ENCODE measurements at places on chromosomes 5 and 9.

- DNase-seq, result no peak
Observed at GRCh38 chr9:70480405-70480980, 66.0 kb upstream of the KLF9 start.

DNA sequence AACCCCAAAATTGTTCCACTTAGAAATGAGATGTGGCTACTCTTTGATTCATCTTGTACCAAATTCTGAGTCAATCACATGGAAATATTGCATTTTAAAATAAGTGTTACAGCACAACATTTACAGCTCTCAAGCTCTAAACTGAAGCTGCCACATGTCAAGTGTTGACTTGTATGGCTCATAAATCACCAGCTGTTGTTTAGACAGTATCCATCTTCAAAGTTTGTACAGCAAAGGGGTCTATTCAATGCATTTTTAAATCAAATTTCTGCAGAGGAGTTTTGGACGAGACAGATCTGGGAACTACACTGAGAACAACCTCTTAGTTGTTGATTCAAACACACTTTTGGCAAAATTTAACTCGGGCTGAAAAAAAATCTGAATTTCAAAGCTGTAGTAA is 31.4 kb downstream of the CHSY3 start:
- no peak for DNase-seq

GRCh38 chr5:106097340-106097739 is 1573.4 kb downstream of the EFNA5 start:
- no peak for DNase-seq

DNA sequence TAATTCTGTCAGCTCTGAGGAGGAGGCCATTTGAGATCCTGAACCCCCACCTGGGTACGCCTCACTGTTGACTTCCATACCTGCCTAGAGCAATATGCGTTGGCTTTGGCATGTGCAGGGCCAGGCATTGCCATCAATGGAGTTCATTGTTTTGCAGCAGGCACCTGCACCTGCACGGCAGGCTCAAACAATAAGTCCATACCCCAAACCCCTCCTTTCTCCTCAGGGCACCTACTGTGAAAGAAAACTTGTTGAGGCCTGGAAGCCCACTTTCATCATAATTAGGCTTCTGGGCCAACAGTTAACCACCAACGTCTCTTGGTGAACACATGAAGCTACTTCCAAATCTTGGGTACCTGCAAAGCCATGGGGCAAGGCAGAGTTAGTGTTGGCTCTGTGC is 238.7 kb downstream of the NFIB start:
- no peak for DNase-seq

- DNase-seq, result no peak
Observed at GRCh38 chr5:55657443-55657842, 54.7 kb downstream of the SLC38A9 start.

- DNase-seq, result no peak
Observed at GRCh38 chr5:106254784-106255183, 1416.0 kb downstream of the EFNA5 start.

GRCh38 chr5:132268769-132269551 is 11.5 kb downstream of the PDLIM4 start:
- no peak for DNase-seq

DNA sequence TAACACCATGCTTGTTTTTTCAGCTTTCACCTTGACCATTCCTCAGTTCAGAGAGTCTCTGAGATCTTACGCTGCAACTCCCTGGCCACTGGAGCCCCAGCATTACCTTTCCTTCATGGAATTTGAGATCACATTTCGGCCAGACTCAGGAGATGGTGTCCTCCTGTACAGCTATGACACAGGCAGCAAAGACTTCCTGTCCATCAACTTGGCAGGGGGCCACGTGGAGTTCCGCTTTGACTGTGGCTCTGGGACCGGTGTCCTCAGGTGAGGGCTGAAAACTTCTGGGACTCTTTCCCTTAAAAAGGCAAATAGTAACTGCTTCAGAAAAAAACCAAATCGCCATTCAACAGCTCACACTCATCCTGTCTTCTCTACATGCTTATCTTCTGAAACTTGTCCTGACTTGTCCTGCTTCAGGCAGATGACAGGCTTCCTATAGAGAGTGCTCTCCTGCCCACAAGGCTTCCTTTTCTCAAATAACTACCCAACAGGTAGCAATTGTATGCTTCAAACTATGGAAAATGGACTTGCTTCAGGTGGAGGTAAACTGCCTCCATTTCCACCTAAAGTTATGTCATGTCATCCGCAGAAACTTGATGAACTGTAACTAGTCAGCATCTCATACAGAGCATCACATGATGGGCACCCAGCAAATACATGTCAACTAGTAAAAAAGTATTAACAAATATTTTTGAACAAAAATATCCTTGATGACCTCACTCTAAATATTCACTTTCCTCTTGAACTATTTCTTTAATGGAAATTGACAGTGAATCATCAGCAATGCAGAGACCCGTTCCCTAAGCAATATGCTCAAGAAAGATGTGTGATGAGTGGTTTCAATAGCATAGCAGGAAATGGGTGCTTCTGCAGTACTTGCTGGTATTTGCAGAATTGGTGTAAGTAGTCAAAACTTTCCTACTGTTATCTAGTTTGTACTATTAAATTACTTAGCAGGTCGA is 129.2 kb downstream of the LIFR start:
- no peak for DNase-seq

DNA sequence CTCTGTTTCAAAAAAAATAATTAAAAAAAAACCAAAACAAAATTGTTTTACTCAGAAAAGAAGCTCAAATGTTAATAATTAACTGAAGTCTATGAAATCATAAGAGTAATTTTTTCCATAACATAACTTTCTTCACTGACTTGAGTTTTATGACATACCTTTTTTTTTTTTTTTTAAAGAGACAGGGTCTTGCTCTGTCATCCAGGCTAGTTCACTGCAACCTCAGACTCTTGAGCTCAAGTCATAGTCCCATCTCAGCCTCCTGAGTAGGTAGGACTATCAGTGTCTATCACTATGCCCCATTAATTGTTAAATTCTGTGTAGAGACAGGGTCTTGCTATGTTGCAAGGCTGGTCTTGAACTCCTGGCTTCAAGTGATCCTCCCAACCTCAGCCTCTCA is 21.9 kb downstream of the SAR1B start:
- DNase-seq, result no peak

DNA sequence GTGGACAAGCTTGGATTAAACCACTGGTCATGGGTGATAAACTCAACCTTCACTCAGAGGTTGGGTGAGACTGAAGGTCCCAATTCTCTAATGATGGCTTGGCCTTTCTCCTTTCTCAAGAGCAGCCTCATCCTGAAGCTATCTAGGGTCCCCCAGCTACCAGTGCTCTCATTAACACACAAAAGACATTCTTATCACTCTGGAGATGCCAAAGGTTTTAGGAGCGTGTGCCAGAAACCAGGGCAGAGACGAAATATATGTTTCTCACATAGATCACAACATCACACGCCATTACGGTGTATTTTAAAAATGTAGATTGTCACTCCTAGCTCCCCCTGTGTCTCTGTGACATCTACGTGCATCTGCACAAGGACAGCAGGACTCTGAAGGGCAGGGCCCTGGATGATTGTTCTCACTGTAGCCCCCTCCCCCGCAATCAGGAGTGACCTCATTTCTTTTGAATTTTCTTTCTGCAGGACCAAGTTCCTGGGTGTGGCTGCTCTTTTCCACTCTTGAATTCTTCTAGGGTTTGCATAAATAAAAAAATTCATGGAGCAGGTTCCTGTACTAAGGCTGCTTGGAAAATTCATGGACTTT is 311.3 kb downstream of the GADD45G start:
- no peak for DNase-seq

GRCh38 chr5:122352331-122352730 is 40.3 kb downstream of the SNCAIP start:
- no peak for DNase-seq

DNA sequence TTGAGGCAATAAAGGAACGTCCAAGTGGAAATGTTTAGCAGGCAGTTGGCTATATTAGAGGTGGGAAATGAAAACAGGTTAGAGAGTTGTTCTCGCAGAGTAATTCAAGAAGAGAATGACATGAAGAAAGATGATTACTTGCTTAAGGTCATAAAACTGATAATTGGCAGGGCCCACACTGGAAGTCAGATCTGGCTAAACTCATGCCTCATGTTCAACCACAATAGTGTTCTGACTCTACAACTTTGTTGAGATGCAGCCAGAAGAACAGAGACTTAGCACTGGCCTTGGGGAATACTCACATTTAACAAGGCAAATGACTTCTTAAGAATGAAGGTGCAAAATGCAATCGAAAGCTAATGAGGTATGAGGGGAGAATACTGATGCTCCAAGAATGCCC is 27.2 kb upstream of the TNFSF8 start:
- DNase-seq, result no peak

GRCh38 chr5:165630261-165630778 is 2124.9 kb downstream of the MAT2B start:
- peak; percentile 13 for DNase-seq

DNA sequence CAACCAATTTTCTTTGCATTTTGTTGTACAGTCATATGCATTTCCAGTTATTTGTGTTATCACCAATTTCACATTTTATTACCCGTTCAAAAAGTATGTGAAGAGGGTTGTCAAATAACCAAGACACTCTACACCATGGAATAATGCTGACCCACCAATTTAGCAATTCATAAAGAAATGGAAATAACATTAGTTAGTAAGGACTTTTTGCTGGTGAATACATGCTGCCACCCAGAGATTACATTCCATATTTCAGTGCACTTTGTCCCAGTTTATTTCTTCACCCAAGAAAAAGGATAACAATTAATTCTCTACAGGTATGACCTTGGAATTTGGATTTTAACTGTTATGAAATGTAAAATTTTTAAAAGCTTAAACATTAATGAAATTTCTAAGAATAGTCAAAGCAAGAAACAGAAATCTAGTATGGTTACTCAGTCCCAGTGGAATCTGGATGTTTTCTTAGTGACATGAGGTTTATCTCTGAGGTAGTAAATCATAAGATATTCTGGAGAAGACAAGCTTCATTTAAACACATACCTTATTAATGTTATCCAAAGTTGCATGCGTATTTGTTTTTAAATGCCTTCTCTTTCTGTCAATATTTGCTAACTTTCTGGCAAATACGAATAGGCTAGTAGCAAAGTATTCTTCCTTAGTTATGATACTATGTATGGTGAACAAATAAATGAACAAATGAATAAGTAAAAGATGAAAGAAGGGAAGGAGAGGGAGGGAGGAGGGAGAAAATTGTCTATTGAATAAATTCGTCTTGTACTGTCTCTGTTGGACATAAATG is 100.6 kb downstream of the CETN3 start:
- DNase-seq, result no peak

GRCh38 chr9:129068990-129069861 is 11.7 kb upstream of the DOLPP1 start:
- DNase-seq, result peak; percentile 58

DNA sequence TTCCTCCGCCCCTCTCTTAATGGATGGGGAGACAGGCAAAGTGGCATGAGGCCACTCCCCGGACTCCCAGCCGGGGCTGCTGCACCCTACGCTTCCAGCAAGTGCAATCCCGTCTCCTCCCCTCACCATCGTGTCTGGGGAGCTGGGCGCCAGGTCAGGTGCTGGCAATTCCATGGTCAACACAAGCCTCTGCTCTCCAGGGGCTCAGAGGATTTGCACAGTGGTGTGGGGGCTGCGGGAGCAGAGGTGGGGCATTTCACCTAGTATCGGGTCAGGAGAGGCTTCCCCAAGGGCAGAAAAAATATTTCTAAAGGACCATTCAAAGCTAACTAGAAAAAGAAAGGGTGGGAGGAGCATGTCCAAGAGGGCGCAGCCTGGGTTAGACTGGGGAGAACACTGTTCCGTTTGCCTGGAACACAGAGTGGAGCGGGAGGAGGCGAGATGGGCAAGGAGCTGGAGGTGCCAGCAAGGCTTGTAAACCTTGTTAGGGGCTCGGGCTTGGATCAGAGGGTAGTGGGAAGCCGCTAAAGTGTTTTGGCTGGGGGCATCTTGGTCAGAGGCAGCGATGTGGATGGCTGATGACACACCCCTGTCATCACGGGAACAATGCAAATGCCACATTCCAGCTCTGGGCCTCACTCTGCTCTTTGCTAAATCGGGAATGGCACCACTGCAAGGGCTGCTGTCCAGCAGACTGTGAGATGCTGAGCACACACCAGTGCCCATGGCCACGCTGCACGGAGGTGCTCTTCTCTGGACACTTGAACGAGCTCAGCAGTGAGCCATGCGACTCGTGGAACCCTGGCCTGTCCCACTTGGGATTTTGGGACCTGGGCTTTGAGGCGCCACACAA is 191.7 kb downstream of the CDK5RAP2 start:
- no peak for DNase-seq

- DNase-seq, result peak; percentile 60
Observed at GRCh38 chr9:136225748-136226679, 19.6 kb downstream of the QSOX2 start.

DNA sequence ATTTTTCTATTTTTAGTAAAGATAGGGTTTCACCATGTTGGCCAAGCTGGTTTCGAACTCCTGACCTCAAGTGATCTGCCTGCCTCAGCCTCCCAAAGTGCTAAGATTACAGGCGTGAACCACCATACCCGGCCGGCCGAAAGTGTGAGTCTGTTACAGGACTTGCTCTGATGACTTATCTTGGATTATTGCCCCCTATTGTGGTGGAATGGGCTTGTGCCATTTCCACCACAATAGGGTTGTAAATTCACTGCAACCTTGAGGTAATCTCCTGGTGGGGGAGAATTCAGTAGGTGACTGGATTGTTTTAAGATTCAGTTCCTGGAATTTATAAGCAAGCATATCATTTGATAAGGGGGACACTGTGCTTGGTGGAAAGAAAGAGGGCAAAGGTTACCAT is 15.0 kb upstream of the HMGCR start:
- DNase-seq, result no peak

GRCh38 chr5:59728356-59728755 is 165.2 kb downstream of the PDE4D start:
- DNase-seq, result no peak

- no peak for DNase-seq
Observed at GRCh38 chr5:9604416-9604815, 25.7 kb downstream of the TAS2R1 start.

DNA sequence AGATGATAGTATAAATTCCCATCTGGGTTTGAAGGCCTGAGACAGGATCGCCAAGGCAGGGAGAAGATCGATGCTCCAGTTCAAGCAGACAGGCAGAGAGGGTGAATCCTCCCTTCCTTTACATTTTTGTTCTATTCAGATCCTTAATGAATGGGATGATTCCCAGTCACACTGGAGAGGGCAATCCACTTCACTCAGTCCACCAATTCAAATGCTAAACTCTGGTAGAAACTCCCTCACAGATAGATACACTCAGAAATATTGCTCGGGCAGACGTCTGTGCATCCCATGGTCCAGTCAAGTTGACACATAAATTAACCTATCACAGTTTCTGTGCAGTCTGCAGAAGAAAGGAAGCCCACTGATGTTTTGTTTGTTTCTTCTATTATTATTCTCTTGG is 193.1 kb upstream of the ZNF462 start:
- DNase-seq, result no peak

- no peak for DNase-seq
Observed at GRCh38 chr5:140055152-140055551, 12.1 kb upstream of the NRG2 start.

- no peak for DNase-seq
Observed at GRCh38 chr5:8516356-8516755, 647.4 kb downstream of the MTRR start.

- no peak for DNase-seq
Observed at GRCh38 chr9:97284798-97285197, 22.7 kb upstream of the CCDC180 start.

GRCh38 chr9:13501018-13501417 is 221.5 kb upstream of the MPDZ start:
- no peak for DNase-seq

All from CD4-positive, alpha-beta T cell treated with Interleukin-4 for 4 hours (primary cell).